Left renal cortex interstitium (tissue), 4 donors: ENCODE measurements at places on chromosomes 1 and 21. TPM values are rescaled to one million over a fixed set of nuclear protein-coding genes. Genes with fewer than 3 reads are reported as not detected.

GRCh38 chr1:41286486-41286885, 44.4 kb upstream of the SCMH1 start:
- DNase-seq, result no peak

- DNase-seq, result no peak
Observed at GRCh38 chr21:25465263-25465662, 142.0 kb downstream of the MRPL39 start.

The IL20 gene
- polyA plus RNA-seq, result not detected

GRCh38 chr1:3463891-3464648, 9.6 kb downstream of the ARHGEF16 start:
- DNase-seq, result no peak

The C1orf141 gene
- polyA plus RNA-seq, result 0.43 TPM

DNA sequence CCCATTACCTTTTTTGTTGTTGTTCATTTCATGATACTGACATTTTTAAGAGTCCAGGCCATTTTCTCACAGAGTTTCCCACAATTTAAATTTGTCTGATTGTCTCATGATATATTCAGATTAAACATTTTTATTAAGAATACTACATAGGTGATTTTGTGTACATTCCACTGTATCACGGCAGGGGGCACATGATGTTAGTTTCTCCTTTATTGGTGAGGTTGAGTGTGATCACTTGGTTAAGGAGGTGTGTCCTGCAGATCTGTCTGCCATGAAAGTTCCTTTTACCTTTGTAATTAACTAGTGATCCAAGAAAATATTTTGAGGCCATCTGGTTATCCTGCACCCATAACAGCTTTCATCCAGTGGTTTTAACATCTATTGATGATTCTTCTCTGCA, 11.8 kb downstream of the RTCA start:
- no peak for DNase-seq

GRCh38 chr1:26541816-26542711, 12.5 kb downstream of the RPS6KA1 start:
- no peak for DNase-seq

DNA sequence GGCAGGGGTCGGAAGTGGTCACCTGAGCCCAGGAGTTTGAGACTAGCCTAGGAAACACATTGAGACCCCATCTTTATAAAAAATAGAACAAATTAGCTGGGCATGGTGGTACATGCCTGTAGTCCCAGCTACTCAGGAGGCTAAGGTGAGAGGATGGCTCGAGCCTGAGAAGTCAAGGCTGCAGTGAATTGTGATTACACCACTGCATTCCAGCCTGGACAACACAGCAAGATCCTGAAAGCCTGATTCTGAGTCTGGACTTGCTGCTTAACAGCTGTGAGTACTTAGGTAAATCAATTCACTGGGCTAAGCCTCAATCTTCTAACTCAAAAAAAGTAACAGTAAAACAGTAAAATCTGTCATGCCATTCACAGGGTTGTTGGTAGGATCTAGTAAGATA, 4.9 kb downstream of the TRAPPC3 start:
- DNase-seq, result no peak

DNA sequence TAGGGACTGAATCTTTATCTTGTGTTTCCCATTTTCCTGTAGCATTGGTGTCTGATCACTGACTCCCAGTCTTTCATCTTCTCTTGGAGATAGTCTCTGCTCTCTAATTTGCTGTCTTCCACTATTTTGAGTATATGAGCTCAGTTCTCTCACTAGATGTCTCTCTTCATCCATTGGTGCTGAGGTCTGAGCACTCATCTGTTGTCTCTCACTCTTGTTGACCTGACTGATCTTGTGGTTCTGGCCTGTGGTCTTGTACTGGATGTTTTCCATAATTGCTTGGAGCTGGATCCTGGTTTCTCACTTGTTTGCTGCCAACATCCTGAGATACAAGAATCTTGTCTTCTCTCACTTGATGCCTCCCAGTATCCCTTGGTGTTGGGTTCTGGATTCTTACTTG, 25.1 kb upstream of the S100A11 start:
- no peak for DNase-seq

DNA sequence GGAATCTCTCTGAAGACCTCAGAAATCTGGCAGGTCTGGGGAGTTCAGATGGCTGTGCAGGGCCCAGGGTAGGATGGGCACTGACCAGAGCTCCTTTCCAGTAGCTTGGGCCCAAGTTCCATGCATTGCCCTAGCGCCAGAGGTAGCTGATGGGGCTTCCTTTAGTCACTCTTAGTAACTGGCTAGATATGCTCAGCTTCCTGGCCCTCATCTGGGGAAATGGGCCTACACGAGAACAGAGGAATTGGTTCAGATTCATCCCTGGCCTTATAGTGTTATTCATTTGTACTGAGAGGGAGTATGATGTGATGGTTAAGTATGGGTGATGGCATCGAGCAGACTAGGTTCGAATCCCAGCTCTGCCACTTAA, 15.5 kb upstream of the PSMB2 start:
- DNase-seq, result no peak

The OVAAL gene
- polyA plus RNA-seq, result not detected

DNA sequence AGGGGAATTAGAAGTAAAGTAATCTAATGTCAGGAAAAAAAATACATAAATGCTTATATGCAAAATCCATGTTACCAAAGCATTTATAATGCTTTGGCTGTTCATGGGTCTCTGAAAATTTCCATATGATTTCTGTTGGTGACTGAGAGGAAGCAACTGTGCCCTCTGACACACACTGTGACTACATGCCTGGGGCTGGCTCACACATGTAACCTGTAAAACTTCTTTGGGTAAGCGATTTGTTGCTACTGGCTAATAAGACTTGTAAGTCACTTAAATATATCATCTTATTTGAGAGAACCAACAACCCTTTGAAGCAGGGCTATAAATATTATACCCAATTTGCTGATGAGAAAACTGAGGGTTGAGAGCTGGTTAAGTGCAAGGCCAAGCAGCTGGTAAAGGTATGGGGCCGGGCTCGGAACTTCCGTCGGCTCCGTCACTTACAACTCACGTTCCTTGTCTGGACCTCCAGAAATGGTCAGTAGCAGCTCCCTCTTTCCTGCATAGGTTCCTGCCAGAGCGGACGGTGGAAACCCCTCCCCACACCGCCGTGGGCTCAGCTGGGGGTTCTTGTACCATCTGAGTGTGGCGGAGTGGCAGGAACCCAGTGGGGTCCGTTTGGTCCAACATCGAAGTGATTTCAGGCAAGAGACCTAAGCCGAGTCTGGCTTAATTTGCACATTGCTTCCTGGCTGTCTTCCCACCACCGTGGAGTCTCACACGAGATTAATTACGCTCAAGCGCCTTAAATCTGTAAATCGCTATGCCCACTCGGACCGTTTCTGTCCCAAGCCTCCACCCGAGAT, 714 bp downstream of the DFFA start:
- no peak for DNase-seq

DNA sequence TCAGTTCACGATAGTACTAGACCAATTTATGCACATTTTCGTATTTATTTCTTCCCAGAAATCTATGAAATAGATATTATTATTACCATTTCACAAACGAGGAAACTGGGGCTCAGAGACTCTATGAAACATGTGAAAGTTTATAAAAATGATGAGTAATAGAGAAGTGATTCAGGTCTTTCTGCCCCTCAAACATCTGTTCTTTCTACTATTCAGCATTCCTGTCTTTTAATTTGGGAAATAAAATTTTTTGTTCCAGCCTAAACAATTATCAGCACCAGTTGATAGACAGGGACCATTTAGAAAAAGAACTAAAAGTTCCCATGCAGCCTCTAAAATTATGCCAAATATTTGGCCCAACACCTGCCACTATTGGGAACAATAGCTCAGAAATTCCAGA, 585.1 kb downstream of the PTPRC start:
- DNase-seq, result no peak

The PIGK gene
- polyA plus RNA-seq, result 48.7 TPM

GRCh38 chr1:5752746-5753548, 239.3 kb downstream of the NPHP4 start:
- no peak for DNase-seq

The AADACL3 gene
- not detected for polyA plus RNA-seq

DNA sequence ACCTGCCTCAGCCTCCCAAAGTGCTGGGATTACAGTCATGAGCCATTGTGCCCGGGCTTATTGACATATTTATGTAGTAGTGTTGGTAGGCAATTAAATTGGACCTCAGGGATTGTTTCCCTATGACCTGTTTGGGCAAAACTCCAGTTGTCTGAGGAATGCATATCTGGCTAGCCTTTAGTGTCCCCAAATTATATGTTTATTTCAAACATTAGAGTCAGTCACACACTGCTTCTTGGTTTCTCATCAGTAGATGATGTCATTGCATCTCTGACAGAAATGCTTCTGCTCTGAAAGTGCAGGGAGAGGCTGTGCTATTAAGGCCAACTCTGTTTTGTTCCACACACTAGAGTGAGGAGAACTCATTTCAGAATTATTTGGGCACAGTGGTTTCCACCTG, 12.5 kb downstream of the PIP5K1A start:
- DNase-seq, result no peak

DNA sequence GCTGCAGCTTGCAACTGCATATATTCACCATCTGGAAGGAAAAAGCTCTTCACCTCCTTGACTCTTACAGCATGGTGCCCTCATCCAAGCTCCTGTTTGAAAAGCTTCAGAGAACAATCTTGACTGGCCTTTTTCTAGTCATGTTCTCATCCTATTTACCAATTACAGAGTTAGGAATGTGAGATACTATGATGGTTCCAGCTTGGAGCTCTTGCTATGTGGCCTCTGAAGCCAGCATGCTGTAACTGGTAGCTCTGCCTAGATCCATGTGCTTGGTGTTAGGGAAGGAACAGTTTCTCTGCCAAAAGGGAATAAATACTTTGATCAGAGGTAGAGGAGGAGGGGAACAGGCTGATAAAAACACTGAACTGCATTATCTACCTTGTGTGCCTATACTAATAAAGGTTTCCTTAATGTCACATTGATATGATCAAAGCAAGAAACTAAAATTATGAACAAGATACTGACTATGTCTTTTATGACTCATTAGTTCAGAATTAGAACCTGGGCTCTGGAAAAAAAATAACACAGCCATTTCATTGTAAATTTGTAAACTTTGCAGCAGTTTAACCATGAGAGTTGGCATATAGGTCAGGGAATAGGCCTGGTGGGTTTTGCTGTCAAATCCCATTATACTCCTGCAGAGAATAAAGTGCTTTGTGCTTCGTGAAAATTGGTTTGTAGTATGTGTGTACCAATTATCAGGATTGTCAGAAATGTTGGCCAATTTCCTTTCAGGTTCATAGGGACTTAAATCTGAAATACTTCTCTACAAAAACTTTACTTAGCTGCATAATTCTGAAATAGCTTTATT, 92.7 kb downstream of the LEPR start:
- DNase-seq, result no peak

DNA sequence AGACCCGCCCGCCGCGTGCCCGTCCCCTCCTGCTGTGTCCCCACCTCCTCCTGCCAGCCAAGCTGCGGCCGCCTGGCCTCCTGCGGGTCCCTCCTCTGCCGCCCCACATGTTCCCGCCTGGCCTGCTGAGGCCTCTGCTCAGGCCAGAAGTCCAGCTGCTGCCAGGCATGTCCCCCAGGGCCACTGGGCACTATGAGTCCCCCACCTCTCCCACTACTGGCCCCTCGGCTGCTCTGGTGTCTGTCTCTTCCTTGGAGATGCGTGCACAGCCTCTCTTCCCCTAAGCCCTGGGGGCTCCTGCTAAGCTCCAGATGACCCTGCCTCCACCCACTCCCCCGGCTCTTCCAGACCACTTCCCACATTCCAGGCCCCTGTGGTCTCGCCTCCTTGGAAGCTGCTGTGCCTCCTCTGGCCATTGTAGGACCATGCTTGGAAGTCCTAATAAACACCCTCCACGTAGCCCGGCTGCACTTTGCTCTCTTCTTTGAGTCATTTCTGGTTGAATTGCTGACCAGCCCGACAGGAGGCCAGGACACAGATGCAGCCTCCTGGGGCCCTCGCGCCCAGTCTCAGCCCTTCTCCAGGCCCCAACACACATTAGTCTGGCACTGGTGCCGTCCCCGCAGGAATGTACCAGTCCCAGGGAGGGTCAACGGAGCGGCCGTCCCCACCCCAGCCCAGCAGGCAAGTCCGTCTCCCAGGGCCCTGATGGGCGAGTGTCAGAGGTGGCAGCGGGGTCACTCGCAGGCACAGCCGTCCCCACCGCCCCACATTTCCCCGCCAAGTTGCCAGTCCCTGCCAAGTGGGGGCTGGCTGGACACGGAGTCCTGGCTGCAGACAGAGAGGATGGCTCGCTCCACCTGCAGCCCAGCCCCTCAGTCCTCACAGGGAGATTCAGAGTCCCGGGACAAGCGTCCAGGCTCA, 1.1 kb downstream of the KRTAP10-12 start:
- DNase-seq, result no peak

The FMO2 gene
- polyA plus RNA-seq, result 1.3 TPM

The C1QB gene
- 12.8 TPM for polyA plus RNA-seq

- no peak for DNase-seq
Observed at GRCh38 chr1:2805801-2806430, 4.4 kb upstream of the TTC34 start.

- no peak for DNase-seq
Observed at GRCh38 chr1:187443939-187444338, 615.2 kb downstream of the PLA2G4A start.

The MFSD2A gene
- polyA plus RNA-seq, result 3.6 TPM

The IPO13 gene
- polyA plus RNA-seq, result 32.2 TPM

The ATP1A4 gene
- 0.04 TPM for polyA plus RNA-seq

GRCh38 chr1:1206376-1206965, at the start of gene TNFRSF18:
TNFRSF18 (minus strand) TSS chr1:1206592; CDS start chr1:1206571, 21 bp downstream.
- no peak for DNase-seq

The EPHA8 gene
- polyA plus RNA-seq, result 1.7 TPM

DNA sequence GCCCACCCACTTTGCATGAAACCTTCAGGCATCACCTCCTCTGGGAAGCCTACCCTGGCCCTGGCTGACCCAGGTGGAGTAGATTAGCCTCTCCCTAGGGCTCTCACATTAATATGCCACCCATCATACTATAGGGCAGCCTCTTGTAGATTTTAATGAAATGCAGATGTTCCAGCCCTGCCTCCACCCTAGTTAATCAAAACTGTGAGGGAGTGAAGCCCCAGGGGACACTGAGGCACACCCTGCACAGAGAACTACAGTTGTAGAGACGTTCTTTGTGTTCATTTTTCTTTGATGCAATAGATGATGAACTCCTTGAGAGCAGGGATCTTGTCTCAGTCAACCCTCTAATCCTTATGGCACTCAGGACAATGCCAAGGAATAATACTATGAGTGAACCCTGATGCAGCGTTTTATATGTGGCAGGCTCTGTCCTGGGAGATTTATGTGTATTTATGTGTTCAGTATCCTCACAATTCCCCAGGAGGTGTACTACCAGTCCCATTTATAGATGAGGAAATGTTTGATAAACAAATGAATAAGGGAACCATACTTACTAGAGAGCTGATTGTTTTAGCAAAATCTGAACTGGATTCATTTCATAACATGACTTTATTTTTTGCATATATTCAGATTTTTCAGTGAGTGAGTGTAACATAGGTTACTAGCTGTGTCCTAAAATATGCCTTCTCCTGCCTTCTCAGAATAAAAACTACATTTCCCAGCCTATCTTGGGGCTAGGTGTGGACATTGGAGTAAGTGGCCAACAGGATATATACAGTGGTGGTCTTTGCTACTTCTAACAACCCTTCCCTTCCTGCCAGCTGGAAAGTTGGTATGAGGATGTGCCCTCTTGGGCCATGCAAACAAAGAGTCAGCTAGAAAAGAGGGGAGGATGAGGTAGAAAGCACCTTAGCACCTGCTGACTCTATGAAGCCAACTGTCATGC, 23.5 kb upstream of the PRELP start:
- no peak for DNase-seq

The ASAP3 gene
- 34.5 TPM for polyA plus RNA-seq

The TRNAU1AP gene
- polyA plus RNA-seq, result 22.0 TPM

The CHIA gene
- polyA plus RNA-seq, result not detected

- no peak for DNase-seq
Observed at GRCh38 chr1:211155040-211155439, 21.1 kb upstream of the KCNH1 start.

GRCh38 chr21:30718239-30718909, at the start of gene KRTAP21-3:
KRTAP21-3 (minus strand) TSS chr21:30718777; CDS start chr21:30718759, 18 bp downstream.
- DNase-seq, result no peak

The TEDDM1 gene
- 0.06 TPM for polyA plus RNA-seq
